ENCODE measurements at places on chromosomes 5 and 9.

DNA sequence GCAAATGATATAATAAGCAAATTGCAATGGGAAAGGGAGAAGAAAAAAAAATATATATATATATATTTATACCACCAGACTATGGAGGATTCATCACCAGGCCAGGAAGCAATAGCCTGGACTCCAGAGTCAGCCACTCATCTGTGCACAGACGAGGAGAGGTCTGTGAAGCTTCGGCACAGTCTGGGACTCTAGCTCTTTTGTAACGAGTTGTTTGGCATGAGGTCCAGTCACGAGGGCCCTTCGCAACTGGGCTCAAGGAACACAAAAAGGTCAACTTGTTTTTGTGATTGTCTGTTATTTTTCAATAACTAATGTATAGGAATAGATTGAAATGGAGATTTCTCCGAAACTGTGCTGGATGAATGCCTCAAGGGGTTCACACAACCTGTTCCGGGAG is 14.7 kb upstream of the FGF1 start:
- DNase-seq = no peak

- DNase-seq = no peak
Observed at GRCh38 chr5:172339264-172340180, 56.0 kb upstream of the UBTD2 start.

DNA sequence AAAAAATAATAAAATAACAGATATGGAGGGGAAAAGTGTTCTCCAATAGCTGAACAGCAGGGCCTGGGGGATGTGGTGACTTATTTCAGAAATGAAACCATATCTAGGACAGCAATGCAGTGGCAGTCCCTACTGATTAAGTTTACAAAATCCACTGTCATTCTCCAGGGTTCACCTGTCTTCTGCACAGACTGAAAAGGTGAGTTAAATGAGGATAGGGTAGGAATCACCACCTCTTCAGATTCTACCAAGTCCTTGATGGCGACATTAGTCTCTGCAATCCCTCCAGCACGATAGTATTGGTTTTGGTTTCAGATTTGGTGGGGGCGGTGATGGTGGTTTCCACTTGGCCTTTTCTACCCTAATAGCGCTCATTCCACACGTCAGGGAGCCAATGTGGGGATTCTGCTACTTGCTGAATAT is 32.3 kb upstream of the NPM1 start:
- DNase-seq = no peak

DNA sequence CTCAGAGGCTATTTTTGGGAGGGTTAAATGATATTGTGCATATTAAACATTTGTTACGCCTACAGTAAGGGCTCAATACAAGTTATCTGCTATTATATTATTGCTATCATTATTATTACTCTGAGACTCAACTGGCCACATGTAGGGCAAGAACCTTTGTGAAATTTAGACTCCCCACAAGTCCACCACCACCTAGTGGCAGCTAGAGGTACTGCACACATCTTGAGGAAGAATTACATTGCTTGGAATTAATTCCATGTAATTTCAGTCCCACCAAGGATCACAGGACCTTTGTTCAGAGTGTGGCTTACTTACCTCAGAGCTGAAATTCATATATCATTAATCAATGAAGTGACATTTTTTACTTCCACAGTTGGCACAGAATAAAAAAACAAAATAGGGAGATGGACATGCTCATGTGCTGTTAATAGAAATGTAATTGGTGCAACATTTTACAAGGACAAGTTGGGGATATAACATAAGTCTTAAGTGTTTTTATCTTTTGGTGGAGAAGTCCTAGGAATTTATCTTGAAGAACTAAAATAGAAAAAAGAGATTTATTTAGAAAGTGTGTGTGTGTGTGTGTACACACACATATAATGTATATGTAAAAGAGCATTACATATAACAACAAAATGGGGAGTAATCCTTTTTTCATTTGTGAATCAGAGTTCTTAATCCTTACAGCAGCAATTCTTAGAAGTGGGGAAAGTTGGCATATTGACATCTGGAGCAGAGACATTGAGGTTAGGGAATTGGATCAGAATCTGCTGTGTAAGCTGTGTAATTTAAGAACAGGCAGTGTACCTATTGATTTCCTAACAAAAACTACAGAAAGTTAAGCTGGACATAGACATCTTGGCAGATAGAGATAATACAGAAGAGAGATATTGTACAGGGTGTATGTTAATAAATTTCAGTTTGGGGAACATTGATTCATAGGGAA is 11.2 kb downstream of the MSANTD3 start:
- peak; percentile 65 for DNase-seq

DNA sequence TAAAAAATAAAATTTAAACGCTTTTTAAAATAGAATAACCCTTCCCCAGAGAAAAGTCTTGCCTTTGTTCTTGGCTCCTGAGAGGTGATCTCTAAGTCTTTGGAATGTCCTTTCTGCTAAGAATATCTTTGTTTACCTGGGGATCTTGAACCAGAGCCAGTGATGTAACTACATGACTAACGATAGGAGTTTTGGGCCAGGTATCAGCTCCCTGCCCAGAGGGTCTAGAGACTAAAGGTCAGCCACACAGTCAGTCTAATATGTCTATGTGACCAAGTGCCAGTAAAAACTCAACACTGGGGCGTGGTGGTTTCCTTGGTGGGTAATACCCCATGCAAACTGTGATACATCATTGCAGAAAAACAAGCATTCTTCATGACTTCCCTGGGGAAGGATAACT is 1351.9 kb upstream of the C9orf72 start:
- DNase-seq = no peak

DNA sequence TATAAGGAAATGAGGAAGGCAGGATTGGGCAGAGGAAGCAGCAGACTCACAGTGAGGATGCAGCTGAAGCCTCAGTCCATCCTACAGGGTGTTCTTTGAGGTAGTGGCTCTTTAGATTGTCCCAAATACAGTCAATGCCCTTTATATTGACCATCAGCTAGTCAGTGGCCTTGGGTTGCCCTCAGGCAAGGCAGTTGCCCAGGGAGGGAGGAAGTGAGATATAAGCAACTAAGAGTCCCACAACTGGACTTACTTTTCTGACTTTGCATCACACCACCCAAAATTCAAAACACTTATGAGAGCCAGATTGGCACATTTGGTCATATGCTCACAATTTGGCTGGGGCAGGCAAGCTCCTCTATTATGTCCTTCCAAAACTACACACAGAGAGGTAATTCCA is 9.4 kb upstream of the SLC12A2 start:
- DNase-seq = no peak
